Naive thymus-derived CD8-positive, alpha-beta T cell (primary cell): ENCODE measurements at places on chromosomes 1 and 21. TPM values are rescaled to one million over a fixed set of nuclear protein-coding genes. Genes with fewer than 3 reads are reported as not detected.

CYB561D1 gene
- polyA plus RNA-seq, result 13.9 TPM

RUNX3 gene
- 22.0 TPM for polyA plus RNA-seq

SPRR5 gene
- polyA plus RNA-seq, result not detected

ASPM gene
- not detected for polyA plus RNA-seq

TEKT2 gene
- polyA plus RNA-seq, result not detected

PEX10 gene
- 10.4 TPM for polyA plus RNA-seq

NT5C1A gene
- polyA plus RNA-seq, result not detected

SPATA17 gene
- polyA plus RNA-seq, result not detected

DNA sequence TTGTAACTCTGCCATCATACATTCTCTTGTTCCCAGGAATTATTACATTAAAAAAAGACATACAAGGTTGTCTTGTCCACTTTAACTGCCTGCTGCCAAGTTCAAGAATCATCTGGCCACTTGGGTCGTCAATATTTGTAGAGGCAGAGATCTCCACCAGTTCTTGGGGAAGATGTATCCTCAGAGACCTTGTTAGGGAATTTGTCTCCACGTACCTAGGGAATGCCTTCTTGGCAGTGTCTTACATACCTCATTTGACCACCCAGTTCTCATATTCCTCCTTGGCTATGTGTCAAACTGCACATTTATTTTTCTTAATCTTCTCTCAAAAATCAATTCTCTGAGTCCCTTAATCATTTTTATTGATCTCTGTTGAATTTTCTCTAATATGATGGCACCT is 266.0 kb downstream of the SPATA17 start:
- no peak overlapping the region for H3K4me3 ChIP-seq
- H3K4me1 ChIP-seq, result no peaks in the 10 kb centered on the region
- no peaks in the 10 kb centered on the region for H3K36me3 ChIP-seq
- DNase-seq, result no peak

DNA sequence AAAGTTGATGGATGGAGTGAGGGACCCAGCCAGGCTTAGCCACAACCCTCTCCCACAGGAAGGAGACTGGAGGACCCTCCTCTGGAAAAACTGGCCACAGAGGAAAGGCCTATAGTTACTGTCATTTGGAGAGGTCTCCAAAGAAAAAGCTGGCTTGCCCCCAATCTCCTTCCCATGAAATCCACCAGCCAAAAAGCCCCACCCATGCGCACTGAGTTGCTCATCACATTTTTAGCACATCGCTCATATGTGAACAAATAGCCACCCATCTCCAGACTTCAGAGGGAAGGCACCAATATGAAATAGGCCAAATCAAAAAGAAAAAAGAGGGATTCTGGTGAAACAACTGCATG is 36.9 kb upstream of the QSOX1 start:
- no peaks in the 10 kb centered on the region for H3K4me1 ChIP-seq
- no peak overlapping the region for H3K27ac ChIP-seq
- H3K27me3 ChIP-seq, result no peaks in the 10 kb centered on the region

- H3K27ac ChIP-seq, result no peak overlapping the region
- no peaks in the 10 kb centered on the region for H3K4me1 ChIP-seq
- DNase-seq, result no peak
Observed at GRCh38 chr1:152884506-152884905, 6.4 kb downstream of the SMCP start.

GRCh38 chr21:42431196-42431595 is 27.5 kb downstream of the UBASH3A start:
- peaks cover 40% of the 10 kb centered on the region for H3K4me1 ChIP-seq
- no peak for DNase-seq
- H3K27ac ChIP-seq, result no peak overlapping the region
- H3K36me3 ChIP-seq, result peaks cover 53% of the 10 kb centered on the region
- H3K27me3 ChIP-seq, result no peaks in the 10 kb centered on the region

- no peak overlapping the region for H3K27ac ChIP-seq
- H3K4me1 ChIP-seq, result no peaks in the 10 kb centered on the region
- H3K4me3 ChIP-seq, result no peak overlapping the region
Observed at GRCh38 chr1:30294508-30294907, 428.9 kb downstream of the MATN1 start.

- no peaks in the 10 kb centered on the region for H3K4me1 ChIP-seq
- H3K4me3 ChIP-seq, result no peak overlapping the region
- H3K27ac ChIP-seq, result no peak overlapping the region
- no peak for DNase-seq
Observed at GRCh38 chr1:162463021-162463420, 34.6 kb upstream of the UHMK1 start.

- H3K4me3 ChIP-seq, result peak overlapping the region; percentile 83
- peak overlapping the region; percentile 100 for H3K27ac ChIP-seq
- no peaks in the 10 kb centered on the region for H3K36me3 ChIP-seq
- peaks cover 90% of the 10 kb centered on the region for H3K4me1 ChIP-seq
- DNase-seq, result no peak
- no peaks in the 10 kb centered on the region for H3K27me3 ChIP-seq
Observed at GRCh38 chr1:24484199-24484598, 18.4 kb upstream of the RCAN3 start.

DNA sequence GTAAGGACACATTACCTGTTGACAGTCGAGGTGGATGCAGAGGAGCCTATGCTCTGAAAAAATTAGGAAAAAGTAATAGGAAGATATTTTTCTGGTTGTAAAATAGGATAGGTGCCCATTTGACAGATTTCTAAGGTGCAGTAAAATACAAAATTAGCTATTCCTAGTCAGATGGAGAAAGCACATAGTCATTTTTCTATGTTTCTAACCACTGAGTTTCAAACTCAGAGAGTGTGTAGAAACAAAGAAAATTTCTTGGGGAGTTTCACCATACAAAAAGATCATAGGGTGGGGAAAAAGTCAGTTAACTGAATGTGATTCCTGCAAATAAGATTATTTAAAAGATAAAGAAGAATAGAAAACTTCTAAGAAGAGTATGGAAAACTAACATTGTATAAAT is 666.9 kb downstream of the KCNT2 start:
- no peak overlapping the region for H3K27ac ChIP-seq
- H3K4me3 ChIP-seq, result no peak overlapping the region
- H3K36me3 ChIP-seq, result no peaks in the 10 kb centered on the region
- no peaks in the 10 kb centered on the region for H3K27me3 ChIP-seq
- no peaks in the 10 kb centered on the region for H3K4me1 ChIP-seq

- no peak for DNase-seq
- no peaks in the 10 kb centered on the region for H3K27me3 ChIP-seq
- peaks cover 15% of the 10 kb centered on the region for H3K36me3 ChIP-seq
- H3K4me3 ChIP-seq, result no peak overlapping the region
Observed at GRCh38 chr1:58786184-58786926, 2.5 kb upstream of the JUN start.

- H3K27ac ChIP-seq, result no peak overlapping the region
- no peak overlapping the region for H3K4me3 ChIP-seq
- H3K27me3 ChIP-seq, result peaks cover 9% of the 10 kb centered on the region
- H3K4me1 ChIP-seq, result peaks cover 31% of the 10 kb centered on the region
- H3K36me3 ChIP-seq, result no peaks in the 10 kb centered on the region
Observed at GRCh38 chr1:30783256-30783915, 25.8 kb upstream of the LAPTM5 start.
